ENCODE measurements at places on chromosomes 16 and 17. TPM values are rescaled to one million over a fixed set of nuclear protein-coding genes. Genes with fewer than 3 reads are reported as not detected.

Gene C17orf67
- total RNA-seq: 1.6 TPM

Gene ENPP7
- total RNA-seq: not detected

Gene PERCC1
- total RNA-seq: not detected

Gene RAB37
- total RNA-seq: 0.13 TPM

Gene SECTM1
- 3.7 TPM for total RNA-seq

Gene ERCC4
- 20.5 TPM for total RNA-seq

Gene NPIPA3
- 0.36 TPM for total RNA-seq

Gene SHISA9
- not detected for total RNA-seq

Gene MARVELD3
- total RNA-seq: 0.13 TPM

Gene KRT40
- total RNA-seq: not detected

Gene NEUROD2
- total RNA-seq: not detected

Gene KRT17
- total RNA-seq: 0.80 TPM

Gene ATMIN
- total RNA-seq: 38.0 TPM

Gene CHST6
- total RNA-seq: 1.3 TPM

Gene CRYBA1
- not detected for total RNA-seq

Gene NECAB2
- total RNA-seq: 0.13 TPM

Gene CARD14
- total RNA-seq: not detected

Gene RUSF1
- 25.1 TPM for total RNA-seq

Gene MC1R
- total RNA-seq: 2.9 TPM

Gene PRAC2
- total RNA-seq: not detected

Gene NOG
- total RNA-seq: 6.8 TPM

Gene TP53TG3F
- not detected for total RNA-seq

Gene MT1G
- total RNA-seq: not detected

Gene P3H4
- total RNA-seq: 40.0 TPM

Gene TPSG1
- not detected for total RNA-seq

Gene SLC47A2
- total RNA-seq: not detected

Gene TNFAIP1
- 50.8 TPM for total RNA-seq

Gene HSDL1
- 26.4 TPM for total RNA-seq

Gene MYH10
- 81.0 TPM for total RNA-seq

Gene DNAH17
- total RNA-seq: under 0.01 TPM

Gene PABPN1L
- not detected for total RNA-seq

Gene TK2
- 28.5 TPM for total RNA-seq

Gene RPUSD1
- total RNA-seq: 38.6 TPM

Gene TBC1D26
- total RNA-seq: not detected

Gene XAF1
- 12.8 TPM for total RNA-seq

Gene TEX14
- total RNA-seq: under 0.01 TPM

Gene TNFSF13
- 2.7 TPM for total RNA-seq

Gene OMG
- total RNA-seq: not detected

Gene KRTAP4-6
- not detected for total RNA-seq

Gene ZNF19
- 3.0 TPM for total RNA-seq

All from thoracic aorta endothelial cell (primary cell).